Colonic mucosa (tissue), 4 donors: ENCODE measurements at places on chromosomes 13 and 19.

- no peak overlapping the region for H3K27ac ChIP-seq
- no peak overlapping the region for H3K4me3 ChIP-seq
Observed at GRCh38 chr13:109408591-109409382, 377.6 kb downstream of the IRS2 start.

DNA sequence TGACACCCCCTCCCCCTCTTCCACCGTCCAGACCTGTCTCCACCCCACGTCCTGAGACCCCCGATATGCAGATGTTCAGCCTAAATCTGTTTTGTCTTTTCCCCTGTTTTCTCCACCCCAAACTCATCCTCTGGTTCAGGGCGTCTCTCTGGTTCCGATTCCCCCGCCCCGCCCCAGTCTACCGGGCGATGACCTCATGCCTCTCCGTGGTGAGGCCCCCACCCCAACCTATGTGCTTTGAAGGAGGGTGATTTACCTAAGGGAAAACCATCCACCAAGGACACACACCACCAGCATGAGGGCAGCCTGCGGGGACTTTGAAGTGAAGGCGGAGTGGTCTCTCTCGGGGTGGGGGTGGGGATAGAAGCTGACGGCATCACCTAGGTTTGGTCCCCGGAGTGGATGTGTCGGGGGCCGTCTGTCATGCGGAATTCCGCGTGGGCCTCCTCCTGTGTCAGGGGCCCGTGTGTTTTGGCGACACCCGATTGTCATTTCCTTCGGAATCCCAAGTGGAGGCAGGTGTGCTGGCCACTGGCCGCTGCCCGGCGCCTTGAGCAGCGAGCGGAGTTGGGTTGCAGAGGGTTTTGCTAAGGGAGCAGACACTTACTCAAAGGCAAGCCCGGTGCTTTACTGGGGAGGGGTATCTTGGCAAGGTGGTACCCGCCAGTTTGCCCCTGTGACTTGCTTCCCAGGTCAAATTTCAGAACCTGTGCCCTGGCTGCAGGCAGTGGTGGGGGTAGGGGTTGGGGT is 1.4 kb downstream of the FZR1 start:
- H3K36me3 ChIP-seq = no peaks in the 10 kb centered on the region
- H3K4me1 ChIP-seq = peaks cover 5% of the 10 kb centered on the region

DNA sequence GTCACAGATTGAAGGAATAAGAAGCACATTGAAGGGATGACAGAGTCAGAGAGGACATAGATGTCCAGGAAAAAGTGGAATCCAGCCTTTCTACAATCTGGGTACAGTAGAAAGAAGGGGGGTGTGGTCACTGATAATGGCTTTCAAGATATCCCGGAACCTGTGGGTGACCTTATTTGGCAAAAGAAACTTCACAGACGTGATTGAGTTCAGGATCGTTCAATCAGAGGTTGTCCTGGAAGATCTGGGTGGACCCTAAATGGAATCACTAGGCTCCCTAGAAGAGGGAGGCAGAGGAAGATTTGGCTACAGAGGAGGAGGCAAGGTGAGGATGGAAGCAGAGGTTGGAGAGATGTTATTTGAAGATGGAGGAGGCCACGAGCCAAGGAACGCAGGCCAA is 13.0 kb upstream of the SYCN start:
- DNase-seq = no peak
- no peaks in the 10 kb centered on the region for H3K36me3 ChIP-seq
- H3K27me3 ChIP-seq = no peaks in the 10 kb centered on the region
- no peak overlapping the region for H3K27ac ChIP-seq
- H3K4me1 ChIP-seq = no peaks in the 10 kb centered on the region

DNA sequence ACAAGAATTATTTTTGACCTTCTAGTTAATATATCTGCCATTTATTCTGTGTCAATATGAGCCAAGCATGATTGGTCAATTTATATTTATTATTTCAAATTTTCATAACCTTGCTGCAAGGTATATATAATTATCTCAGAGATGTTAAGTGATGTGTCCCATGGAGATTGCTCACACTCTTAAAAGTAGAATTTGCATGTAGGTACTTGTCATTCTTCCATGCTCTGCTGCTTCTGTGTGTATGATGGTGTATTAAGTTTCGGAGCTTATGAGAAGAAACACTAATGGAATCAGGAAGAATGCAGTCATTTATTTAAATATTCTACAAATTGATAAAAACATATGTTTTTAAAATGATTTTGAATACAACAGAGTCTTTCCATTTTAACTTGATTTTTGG is 586.8 kb upstream of the MIR17HG start:
- no peaks in the 10 kb centered on the region for H3K36me3 ChIP-seq
- DNase-seq = no peak
- H3K4me1 ChIP-seq = no peaks in the 10 kb centered on the region
- H3K4me3 ChIP-seq = no peak overlapping the region

DNA sequence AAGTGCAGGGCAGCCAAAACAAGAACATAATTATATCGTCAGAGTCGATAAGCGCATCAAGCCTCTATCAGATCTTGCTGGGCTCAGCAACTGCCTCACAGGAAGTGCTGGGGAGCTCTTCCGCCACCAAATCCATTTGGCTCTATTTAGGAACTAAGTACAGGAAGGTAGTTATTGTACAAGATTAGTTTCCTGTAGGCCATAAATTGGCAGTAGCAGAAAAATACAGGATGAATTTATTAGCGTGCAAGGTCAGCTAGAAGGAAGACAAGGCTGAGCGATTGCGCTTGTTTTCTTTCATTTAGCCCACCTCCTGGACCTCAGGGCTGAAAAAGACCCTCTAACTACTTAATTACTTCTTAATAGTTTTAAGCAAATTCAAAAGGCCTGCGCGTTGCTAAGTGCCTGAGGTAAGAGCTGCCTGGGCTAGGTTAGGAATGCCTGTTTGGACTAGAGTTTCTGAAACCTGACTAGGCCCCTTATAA is 118.5 kb downstream of the IRS2 start:
- H3K36me3 ChIP-seq = no peaks in the 10 kb centered on the region
- no peak for DNase-seq
- no peak overlapping the region for H3K27ac ChIP-seq
- H3K4me1 ChIP-seq = no peaks in the 10 kb centered on the region
- H3K4me3 ChIP-seq = no peak overlapping the region
- H3K27me3 ChIP-seq = no peaks in the 10 kb centered on the region

DNA sequence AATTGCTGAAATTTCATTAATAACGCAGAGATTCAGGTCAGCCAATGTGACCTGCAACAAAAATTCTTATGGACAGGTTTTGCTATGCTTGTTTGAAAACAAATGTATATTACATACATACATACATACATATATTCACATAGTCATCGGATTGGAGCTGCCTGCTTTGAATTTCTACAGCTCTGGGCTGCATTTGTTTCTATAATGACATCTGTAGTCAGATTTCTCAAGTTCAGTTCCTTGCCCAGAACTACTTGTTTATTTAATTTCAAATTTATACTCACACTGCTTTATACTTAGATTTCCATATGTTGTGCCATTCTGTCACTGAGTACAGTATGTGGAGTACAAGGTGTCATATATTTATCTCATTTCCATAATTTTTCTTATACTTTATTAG is 2775.0 kb downstream of the PCDH9 start:
- no peaks in the 10 kb centered on the region for H3K27me3 ChIP-seq
- H3K27ac ChIP-seq = no peak overlapping the region
- H3K4me3 ChIP-seq = no peak overlapping the region
- H3K36me3 ChIP-seq = no peaks in the 10 kb centered on the region

DNA sequence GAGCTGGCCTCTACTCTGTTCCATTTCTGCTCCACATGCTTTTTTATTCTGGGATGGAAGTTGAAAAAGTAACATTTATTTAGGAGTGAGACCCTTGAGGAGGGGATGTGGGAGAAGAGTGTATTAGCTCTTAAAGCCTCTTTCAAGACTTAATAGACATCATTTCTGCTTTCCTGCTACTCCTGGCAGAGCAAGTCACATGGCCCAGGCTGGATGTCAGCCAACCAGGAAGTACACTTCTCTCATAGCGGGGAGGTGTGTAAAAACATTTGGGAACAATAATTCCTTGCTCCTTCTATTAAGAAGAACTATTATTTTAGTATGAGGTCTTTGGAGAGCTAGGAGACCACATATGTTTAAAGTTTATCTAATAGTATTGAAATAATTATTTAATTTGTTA is 40.6 kb upstream of the FAM216B start:
- no peak overlapping the region for H3K27ac ChIP-seq
- H3K27me3 ChIP-seq = no peaks in the 10 kb centered on the region
- DNase-seq = peak; percentile 45
- no peaks in the 10 kb centered on the region for H3K4me1 ChIP-seq
- no peak overlapping the region for H3K4me3 ChIP-seq

GRCh38 chr19:49409441-49410029 is 13.7 kb downstream of the PTH2 start:
- H3K27ac ChIP-seq = no peak overlapping the region
- H3K4me1 ChIP-seq = no peaks in the 10 kb centered on the region
- no peak overlapping the region for H3K4me3 ChIP-seq
- no peaks in the 10 kb centered on the region for H3K36me3 ChIP-seq
- H3K27me3 ChIP-seq = no peaks in the 10 kb centered on the region
- DNase-seq = no peak

GRCh38 chr19:55255618-55256423 is 3.0 kb downstream of the PPP6R1 start:
- no peaks in the 10 kb centered on the region for H3K36me3 ChIP-seq
- H3K4me1 ChIP-seq = peaks cover 22% of the 10 kb centered on the region
- peak overlapping the region; percentile 76 for H3K27ac ChIP-seq

- no peak overlapping the region for H3K4me3 ChIP-seq
- no peaks in the 10 kb centered on the region for H3K4me1 ChIP-seq
- H3K36me3 ChIP-seq = no peaks in the 10 kb centered on the region
Observed at GRCh38 chr13:26228096-26228495, 6.0 kb upstream of the RNF6 start.

DNA sequence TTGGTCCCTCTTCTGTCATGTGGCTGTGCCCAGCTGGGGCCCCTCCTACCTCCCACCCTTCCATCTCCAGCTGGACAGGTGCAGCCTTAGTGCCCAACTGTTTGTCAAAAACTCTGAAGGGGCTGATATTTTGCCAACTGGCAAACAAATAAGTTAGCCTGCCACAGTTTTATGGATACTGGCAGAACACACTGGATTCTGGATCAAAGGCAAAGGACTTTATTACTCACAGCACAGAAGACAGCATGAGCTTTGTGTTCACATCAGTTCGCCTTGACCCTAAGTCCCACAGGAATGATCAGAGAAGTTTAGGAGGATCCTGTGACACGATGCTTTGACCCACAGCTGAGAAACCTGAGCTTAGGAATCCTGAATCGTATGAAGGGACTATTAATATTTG is 16.4 kb downstream of the KLK2 start:
- H3K4me3 ChIP-seq = no peak overlapping the region
- no peaks in the 10 kb centered on the region for H3K4me1 ChIP-seq
- H3K36me3 ChIP-seq = no peaks in the 10 kb centered on the region

DNA sequence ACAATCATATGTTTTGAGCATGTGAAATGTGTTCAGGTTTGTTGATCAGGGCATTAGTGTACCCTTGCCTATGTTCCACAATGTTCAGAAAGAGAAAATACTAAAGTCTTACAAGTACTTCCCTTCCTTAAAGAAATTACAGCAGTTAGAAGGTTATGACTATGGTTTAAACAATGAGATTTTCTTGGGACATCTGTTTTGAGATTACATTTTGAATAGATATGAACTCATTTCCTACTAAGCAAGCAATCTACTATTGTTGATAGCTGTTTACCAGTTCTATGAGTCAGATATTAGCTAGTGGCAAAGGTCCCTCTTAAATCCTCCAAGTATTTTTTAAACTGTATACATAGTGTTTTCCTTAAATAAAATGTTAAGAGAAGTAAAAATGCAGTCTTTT is 241.3 kb downstream of the DACH1 start:
- H3K4me1 ChIP-seq = no peaks in the 10 kb centered on the region
- no peak overlapping the region for H3K4me3 ChIP-seq
- H3K27ac ChIP-seq = peak overlapping the region; percentile 15
- no peaks in the 10 kb centered on the region for H3K36me3 ChIP-seq
- DNase-seq = no peak
- H3K27me3 ChIP-seq = no peaks in the 10 kb centered on the region
